ENCODE measurements at places on chromosomes 1 and 21.
A peak's percentile ranks its signal among the peaks of the same experiment; 100 is the strongest.

GRCh38 chr1:177340601-177341067 lies 169.9 kb downstream of the BRINP2 start:
- no peak for DNase-seq

GRCh38 chr1:162695687-162696086 lies 63.4 kb downstream of the DDR2 start:
- DNase-seq = no peak

DNA sequence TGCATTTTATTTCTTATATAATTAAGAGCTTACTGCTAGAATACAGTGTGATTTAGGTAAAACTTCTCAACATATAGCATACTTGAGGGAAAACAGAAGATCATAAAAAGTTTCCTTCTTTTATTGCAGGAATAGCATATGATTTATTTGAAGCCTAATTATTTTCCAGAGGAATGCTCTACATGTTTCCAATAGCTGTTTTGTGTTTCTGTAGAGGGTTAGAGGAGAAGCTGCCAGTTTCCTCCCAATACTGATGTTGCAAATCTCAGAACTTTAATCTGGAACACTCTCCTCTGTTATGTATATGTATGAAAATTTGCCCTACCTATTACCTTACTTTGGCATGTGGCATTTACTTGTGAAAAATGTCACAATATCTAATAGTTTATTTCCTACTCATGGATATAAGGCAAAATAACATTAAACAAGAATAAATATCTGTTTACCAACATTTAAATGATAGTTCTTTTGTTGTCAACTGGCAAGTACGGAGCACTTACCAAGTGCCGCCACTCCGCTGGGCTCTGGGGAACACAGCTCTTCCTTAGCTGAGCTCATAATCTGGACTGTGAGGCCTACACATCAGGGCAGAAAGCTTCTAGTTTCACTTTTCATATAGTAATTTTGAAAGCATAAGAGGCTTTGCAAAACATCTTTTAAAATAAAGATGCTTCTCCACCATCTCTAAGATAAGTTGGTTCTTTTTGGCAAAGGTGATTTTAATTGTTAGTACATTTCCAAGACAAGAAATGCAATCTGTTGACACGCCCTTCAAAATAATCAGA lies 239.8 kb upstream of the C1orf105 start:
- DNase-seq = peak; percentile 14

DNA sequence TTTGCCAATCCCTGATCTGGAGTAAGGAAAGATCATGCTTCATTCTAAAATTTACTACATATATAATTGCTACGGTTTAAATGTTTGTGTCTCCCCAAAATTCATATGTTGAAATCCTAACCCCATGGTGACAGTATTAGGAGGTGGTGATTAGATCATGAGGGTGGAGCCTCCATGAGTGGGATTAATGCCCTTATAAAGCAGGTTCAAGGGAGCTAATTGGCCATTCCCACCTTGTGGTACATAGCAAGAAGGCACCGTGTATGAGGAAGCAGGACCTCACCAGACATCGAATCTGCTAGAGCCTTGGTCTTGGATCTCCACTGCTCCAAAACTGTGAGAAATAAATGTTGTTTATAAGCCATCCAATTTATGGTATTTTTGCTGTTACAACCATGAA lies 55.5 kb downstream of the GADD45A start:
- no peak for DNase-seq

- DNase-seq = no peak
Measured at GRCh38 chr1:79386730-79387129, 380.2 kb upstream of the ADGRL4 start.

- DNase-seq = no peak
Measured at GRCh38 chr21:44927259-44927586, 6.5 kb upstream of the ITGB2 start.

GRCh38 chr1:53536606-53537005 lies 77.4 kb downstream of the DMRTB1 start:
- no peak for DNase-seq

DNA sequence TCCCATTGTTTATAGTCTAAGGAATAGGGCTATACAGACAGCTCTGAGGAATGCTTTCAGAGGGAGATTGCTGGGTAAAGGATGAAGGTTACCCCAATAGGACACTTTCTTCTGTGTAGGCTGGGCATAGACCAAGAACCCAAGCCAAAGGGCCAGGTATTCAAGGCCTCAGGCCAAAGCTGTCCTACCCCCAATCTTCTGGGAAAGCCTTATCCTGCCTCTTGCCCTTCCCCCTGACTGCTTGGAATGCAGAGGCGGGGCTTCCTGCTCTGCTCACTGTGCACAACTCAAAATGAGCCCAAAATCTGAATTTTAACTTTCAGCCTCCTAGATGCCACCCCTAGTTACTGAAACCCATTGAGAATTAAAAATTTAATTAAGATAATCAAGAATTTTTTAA lies 2.2 kb downstream of the OR10Z1 start:
- DNase-seq = no peak

- no peak for DNase-seq
Measured at GRCh38 chr1:156522443-156522970, 21.9 kb upstream of the MEF2D start.

- no peak for DNase-seq
Measured at GRCh38 chr1:109762821-109763645, 690 bp downstream of the EPS8L3 start.
